ENCODE measurements at places on chromosomes 11 and 22.

GRCh38 chr11:69949327-69949726 is 128.8 kb upstream of the ANO1 start:
- DNase-seq, result peak; percentile 20

GRCh38 chr22:21682385-21683175 is 16.8 kb downstream of the PPIL2 start:
- DNase-seq, result no peak

GRCh38 chr22:19757985-19758895 is 2.3 kb upstream of the TBX1 start:
- no peak for DNase-seq

DNA sequence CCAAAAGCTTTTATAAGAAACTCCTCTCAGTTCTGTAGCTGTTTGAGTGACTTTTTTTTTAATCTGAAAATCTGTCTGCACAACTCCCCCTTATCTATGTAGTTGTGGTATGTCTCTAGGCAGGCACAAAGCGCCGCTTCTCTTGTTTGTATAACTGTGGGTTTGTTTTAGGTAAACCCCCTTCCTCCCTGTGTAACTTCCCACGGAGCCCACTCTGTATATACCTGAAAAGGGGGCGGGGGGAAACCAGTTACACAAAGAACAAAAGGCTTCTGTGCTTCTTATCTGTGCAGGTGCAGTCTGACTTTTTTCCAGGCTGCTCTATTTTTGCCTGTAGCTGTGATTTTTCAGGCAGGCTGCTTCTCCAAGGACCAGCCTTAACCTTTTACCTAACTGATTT is 13.2 kb downstream of the OR10AG1 start:
- DNase-seq, result no peak

- no peak for DNase-seq
These were observed 2.4 kb downstream of the OR5A2 start for GRCh38 chr11:59423835-59424234.

- DNase-seq, result no peak
These were observed 5.9 kb downstream of the YPEL4 start for GRCh38 chr11:57643802-57644201.

DNA sequence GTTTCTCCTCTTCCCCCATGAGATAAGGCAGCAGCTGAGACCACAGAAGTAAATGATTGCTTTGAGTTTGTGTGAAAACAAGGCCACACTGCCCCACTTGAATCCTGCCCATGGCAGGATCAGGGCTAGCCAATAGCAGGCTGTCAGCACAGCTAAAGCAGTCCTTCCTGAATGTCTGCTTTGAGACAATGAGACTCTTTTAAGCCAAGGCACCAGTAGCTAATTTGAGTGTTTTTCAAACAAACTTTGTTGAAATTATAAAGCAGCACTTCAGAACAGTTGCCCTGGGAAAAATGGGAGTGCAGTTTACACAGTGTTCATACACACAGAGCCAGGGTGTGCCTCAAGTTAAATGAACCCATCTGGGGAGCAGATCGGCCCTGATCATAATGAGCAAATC is 103.5 kb upstream of the OR5AK2 start:
- no peak for DNase-seq

All from fibroblast of gingiva (primary cell).